ENCODE measurements at places on chromosomes 2 and 18.

DNA sequence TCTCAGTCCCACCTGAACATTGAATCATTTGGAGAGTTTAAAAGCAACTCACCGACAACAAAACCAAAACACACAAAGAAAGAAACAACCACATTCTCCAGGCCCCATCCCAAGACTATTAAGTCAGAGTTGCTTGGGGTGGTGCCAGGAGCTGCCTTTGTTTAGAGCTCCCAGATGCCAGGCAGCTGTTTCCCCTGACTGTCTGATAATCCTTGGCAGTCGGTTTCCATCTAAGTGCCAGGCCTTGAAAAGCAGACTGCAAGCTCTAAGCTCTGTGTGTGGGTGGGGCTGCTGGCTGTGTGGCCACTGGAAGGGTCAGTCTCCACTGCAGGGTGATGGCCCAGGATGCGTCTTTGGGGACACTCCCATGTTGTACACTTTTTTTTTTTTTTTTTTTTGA is 255.3 kb upstream of the AGAP1 start:
- no peak for DNase-seq

DNA sequence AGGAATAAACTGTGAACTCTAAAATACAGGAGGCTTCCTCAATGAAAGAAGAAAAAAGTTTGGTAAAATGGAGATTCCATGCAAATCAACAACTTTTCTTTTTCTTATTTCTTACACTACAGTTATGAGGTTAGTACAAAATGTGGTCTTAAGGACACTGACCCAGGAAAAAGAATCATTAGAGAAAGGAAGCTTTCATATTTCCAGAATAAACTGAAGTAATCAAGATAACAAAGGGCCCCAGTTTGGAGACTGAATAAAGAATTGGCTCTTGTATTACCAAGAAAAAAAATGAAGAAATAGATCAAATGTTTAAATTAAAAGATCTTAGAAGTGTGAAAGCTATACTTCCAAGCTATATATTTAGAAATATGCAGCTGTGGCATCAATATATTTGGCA is 72.3 kb downstream of the SLC66A3 start:
- DNase-seq, result no peak

- no peak for DNase-seq
These were observed 28.3 kb upstream of the OTOS start for GRCh38 chr2:240168546-240169361.

- DNase-seq, result no peak
These were observed 304.9 kb upstream of the KYNU start for GRCh38 chr2:142572346-142573132.

GRCh38 chr2:130743278-130743677 is 12.1 kb upstream of the AMER3 start:
- no peak for DNase-seq

DNA sequence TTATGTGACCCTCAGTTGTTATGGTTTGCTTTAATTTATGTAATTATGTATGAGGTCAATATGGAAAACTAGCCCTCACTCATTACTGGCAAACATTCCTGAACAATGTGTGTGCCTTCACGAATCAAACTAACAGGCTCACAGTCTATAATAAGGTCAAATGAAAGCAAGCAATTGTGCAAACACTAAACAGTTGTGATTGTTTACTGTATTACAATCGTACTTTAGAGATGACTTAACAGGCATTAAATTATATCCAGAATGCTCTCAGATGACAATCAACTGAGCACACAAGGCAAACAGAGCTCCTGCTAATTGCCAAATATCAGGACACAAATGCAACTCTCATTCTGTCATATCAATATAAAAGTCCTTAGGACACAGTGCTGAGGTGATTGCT is 29.5 kb downstream of the COL5A2 start:
- no peak for DNase-seq

DNA sequence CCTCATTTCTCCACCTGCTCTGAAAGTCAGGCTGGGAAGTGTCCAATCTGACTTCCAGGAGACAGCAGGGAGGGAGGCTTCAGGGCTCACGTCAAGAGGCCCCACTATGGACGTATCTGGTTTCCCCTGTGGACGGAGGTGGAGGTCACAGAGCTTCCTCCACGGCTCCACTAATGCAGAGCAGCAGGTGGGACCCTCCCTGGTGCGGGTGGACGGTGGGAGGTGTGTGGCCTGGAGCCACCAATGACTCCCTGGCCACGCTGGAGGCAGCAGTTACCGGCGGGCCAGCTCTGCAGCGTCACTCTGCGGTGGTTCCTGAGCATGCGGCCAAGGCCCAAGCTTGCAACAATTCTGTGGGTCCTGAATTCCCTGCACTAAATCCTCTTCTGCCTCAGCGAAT is 9.0 kb downstream of the CRACDL start:
- no peak for DNase-seq

- peak; percentile 35 for DNase-seq
These were observed 458 bp downstream of the HYCC2 start for GRCh38 chr2:201070948-201071478.

GRCh38 chr2:6352906-6353515 is 512.7 kb downstream of the CMPK2 start:
- DNase-seq, result peak; percentile 33

GRCh38 chr2:128585706-128586105 is 267.0 kb upstream of the HS6ST1 start:
- DNase-seq, result no peak
